H9 (cell line): ENCODE measurements at places on chromosomes 16 and 17. TPM values are rescaled to one million over a fixed set of nuclear protein-coding genes. Genes with fewer than 3 reads are reported as not detected.

- no peaks in the 10 kb centered on the region for H3K36me3 ChIP-seq
- H3K27me3 ChIP-seq = no peaks in the 10 kb centered on the region
- no peak overlapping the region for H3K27ac ChIP-seq
- H3K4me1 ChIP-seq = no peaks in the 10 kb centered on the region
Measured at GRCh38 chr16:66983033-66983432, 5.4 kb upstream of the CES4A start.

DNA sequence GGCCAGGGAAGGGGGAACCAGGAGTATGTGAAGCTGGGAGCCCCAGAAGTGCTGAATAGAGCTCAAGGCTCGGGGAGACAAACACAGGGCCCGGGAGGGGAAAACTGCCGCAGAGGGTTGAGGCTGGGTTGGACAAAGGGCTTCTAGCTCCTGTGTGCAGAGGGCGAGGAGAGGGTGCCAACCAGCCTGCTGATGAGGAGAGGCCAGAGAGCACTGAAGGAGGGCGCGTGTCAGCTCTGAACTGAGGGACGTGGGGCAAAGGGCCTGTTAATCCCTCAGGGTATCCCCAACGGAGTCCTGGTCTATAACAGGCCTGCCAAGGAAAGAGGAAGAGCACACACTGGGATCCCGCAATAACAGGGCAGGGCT, 151.3 kb downstream of the C16orf78 start:
- DNase-seq = no peak
- H3K36me3 ChIP-seq = peaks cover 9% of the 10 kb centered on the region; the same call in 2 of the 3 replicates
- H3K4me1 ChIP-seq = peaks cover 4% of the 10 kb centered on the region; the same call in 1 of the 2 replicates
- no peak overlapping the region for H3K27ac ChIP-seq
- H3K27me3 ChIP-seq = no peaks in the 10 kb centered on the region

Gene HIC1
- 1.8 and 2.7 TPM in 2 replicates for total RNA-seq

GRCh38 chr17:80771612-80772005, 220.0 kb upstream of the CHMP6 start:
- no peak overlapping the region for H3K4me3 ChIP-seq
- DNase-seq = peak; percentile 19
- H3K36me3 ChIP-seq = peaks cover under 1% of the 10 kb centered on the region; the same call in 2 of the 3 replicates
- H3K4me1 ChIP-seq = peaks cover 3% of the 10 kb centered on the region; the same call in 1 of the 2 replicates
- no peaks in the 10 kb centered on the region for H3K27me3 ChIP-seq
- no peak overlapping the region for H3K27ac ChIP-seq

GRCh38 chr16:56960681-56961281, 969 bp upstream of the CETP start:
- no peaks in the 10 kb centered on the region for H3K36me3 ChIP-seq
- DNase-seq = no peak
- H3K27ac ChIP-seq = no peak overlapping the region
- no peaks in the 10 kb centered on the region for H3K27me3 ChIP-seq
- no peaks in the 10 kb centered on the region for H3K4me1 ChIP-seq
- H3K4me3 ChIP-seq = no peak overlapping the region

Gene CCDC78
- 12.1 TPM in 2 replicates for total RNA-seq

GRCh38 chr17:63925615-63926014, 6.5 kb downstream of the CD79B start:
- no peak overlapping the region for H3K27ac ChIP-seq
- H3K4me3 ChIP-seq = no peak overlapping the region
- DNase-seq = no peak
- H3K27me3 ChIP-seq = no peaks in the 10 kb centered on the region

Gene SLC22A31
- total RNA-seq = 7.7 and 8.1 TPM in 2 replicates

GRCh38 chr16:50310308-50311133, 44.2 kb downstream of the ADCY7 start:
- H3K4me3 ChIP-seq = no peak overlapping the region
- no peaks in the 10 kb centered on the region for H3K27me3 ChIP-seq
- peak; percentile 41 for DNase-seq
- H3K27ac ChIP-seq = no peak overlapping the region

DNA sequence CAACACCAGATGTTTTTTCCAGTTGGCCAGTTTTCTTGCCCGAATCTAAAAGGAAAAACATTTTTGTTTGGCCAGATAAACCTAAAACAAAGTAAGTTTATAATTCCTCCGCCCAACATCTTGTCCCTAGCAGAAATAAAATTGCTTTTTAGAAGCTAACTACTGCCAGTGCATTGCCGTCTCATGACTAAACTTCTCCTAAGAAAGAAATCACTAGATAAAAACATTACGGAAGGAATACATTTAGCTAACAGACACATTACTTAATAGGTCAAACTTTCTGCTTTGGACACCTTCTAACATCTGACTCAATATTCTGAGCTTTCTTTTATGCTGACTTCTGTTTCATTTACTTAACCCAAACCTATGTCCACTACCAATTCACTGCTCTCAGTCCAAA, 36.2 kb downstream of the FBXL20 start:
- no peak overlapping the region for H3K27ac ChIP-seq
- H3K4me1 ChIP-seq = no peaks in the 10 kb centered on the region
- no peaks in the 10 kb centered on the region for H3K36me3 ChIP-seq
- no peak overlapping the region for H3K4me3 ChIP-seq
- no peak for DNase-seq

DNA sequence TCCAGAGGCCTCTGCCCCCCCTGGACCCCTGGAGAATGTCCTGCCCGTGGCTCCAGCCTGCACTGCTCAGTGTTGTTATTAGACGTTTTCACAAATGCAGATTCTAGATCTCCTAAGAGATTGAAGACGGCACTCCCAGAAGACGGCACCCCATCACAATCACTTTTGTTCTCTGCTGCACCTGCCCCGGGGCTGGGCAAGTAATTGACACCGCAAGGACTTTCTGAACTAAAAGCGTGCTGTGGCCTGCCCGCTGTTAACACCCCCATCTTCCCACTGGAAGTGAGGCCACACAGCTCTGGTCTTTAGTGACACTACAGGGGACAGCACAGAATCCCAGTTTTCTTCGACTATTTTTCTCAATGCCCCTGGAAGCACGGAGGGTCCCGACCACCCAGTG, 256.9 kb downstream of the ENGASE start:
- no peak overlapping the region for H3K4me3 ChIP-seq
- no peak for DNase-seq
- H3K27ac ChIP-seq = no peak overlapping the region

Gene PTX4
- total RNA-seq = 0.20 TPM in 1 of 2 replicates, not detected in the other

Gene MYH1
- not detected in 2 replicates for total RNA-seq

Gene CES5A
- not detected in 2 replicates for total RNA-seq

GRCh38 chr17:8151120-8151640, 1.0 kb downstream of the PER1 start:
- no peaks in the 10 kb centered on the region for H3K27me3 ChIP-seq

DNA sequence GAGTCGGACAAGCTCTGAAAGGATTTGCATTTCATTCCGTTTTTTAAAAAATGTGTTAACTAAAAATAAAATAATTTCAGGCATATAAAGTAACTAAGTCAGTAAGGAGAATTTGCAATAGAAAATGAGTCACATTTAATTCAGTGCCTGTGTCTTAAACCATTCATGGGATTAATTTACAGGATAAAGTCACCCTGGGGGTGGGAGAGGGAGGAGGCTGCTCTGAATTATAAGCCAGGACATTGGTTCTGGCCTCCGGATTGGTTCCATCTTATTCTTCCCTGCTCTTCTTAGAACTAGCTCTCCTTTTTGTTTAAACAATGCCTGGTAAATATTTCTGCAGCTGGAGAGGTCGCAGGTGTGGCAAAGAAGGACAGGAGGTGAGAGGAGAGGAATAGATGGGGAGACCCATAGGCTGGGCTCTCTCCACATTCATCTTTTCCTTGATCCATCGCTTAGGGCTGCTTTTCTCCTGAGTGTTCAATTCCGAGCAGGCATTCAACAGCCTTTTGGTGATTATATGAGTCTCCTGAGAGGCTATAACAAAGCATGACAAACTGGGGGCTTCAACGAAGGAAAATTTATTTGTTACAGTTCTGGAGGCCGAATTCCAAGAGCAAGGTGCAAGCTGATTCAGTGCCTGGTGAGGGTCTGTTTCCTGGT, 319.2 kb downstream of the PHKB start:
- H3K36me3 ChIP-seq = no peaks in the 10 kb centered on the region; the same call in 1 of the 2 replicates
- no peak for DNase-seq
- no peaks in the 10 kb centered on the region for H3K4me1 ChIP-seq
- no peaks in the 10 kb centered on the region for H3K27me3 ChIP-seq
- H3K27ac ChIP-seq = no peak overlapping the region
